ENCODE measurements at places on chromosomes 11 and 22.
A peak's percentile ranks its signal among the peaks of the same experiment; 100 is the strongest.

- no peak for DNase-seq
Observed at GRCh38 chr11:115642660-115643059, 138.4 kb upstream of the CADM1 start.

GRCh38 chr11:84455691-84456090, 1169.5 kb upstream of the CCDC90B start:
- no peak for DNase-seq

DNA sequence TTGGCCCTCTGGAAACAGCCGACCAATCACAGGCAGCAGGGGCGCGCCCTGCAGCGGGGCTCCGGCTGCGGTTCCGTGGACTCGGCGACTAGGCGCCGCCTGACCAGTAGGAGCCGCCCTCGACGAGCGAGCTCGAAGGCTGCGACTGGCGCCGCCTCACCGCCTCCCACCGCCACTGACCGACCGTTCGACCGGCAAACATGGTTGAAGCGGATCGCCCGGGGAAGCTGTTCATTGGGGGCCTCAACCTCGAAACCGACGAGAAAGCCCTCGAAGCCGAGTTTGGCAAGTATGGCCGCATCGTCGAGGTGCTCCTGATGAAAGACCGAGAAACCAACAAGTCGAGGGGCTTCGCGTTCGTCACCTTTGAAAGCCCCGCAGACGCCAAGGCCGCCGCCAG, at the start of gene RBMXL2:
Gene RBMXL2, plus strand, starts transcription at position 78 of the 400 bp plus-strand sequence. Its CDS starts 123 bp downstream, at position 201.
- DNase-seq: no peak

GRCh38 chr22:49569286-49570031, 258.2 kb downstream of the BRD1 start:
- no peak for DNase-seq

DNA sequence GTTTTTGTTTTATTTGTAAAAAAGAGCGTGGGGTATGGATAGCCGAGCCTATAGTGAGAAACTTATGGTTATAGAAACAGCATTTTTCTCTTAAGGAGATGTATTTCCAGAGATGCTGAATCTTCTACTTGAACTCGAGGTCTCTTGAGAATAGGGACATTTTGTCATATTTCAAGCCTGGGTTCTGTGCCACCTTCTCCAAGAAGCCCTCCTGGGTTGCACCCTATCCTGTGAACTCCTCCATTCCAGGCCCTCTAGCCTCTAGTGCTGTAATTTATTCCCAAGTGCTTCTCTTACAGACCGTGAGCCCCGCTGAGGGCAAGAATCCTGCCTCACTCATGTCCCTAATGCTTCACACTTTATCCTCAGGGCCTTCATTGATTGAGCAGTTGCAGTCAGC, 108.6 kb downstream of the KIAA1671 start:
- no peak for DNase-seq

DNA sequence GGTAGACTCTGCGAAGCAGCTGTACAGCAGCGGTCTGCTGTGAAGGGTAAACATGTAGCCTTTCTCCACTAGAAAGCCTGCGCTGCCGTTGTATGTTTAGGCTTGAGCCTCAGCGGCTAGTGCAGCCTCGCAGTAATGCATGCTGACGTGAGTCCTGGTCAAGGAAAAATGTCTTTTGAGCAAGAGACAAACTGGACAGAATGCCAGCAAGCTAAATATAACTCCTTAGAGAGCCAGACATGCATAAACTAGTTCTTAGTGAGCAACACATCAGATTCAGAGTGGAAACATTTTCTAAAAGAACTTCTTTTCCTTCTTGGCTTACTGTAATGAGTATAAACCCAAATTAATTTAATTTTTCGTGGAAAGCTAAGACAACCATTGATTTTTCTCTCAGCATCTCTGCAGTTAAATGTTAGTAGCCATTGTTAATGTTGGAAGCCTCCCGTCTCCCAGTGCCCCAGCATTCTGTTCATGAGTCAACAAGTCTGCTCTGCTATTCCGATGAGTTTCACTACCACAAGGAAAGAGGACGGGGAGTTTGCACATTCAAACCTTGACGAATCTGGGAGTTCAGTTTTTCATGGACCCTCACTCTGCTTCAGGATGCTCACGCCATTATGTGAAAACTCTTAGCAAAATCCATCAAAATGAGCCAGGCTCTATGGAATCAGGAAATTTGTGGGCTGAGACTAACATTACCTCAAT, 51.4 kb downstream of the JAM3 start:
- no peak for DNase-seq

DNA sequence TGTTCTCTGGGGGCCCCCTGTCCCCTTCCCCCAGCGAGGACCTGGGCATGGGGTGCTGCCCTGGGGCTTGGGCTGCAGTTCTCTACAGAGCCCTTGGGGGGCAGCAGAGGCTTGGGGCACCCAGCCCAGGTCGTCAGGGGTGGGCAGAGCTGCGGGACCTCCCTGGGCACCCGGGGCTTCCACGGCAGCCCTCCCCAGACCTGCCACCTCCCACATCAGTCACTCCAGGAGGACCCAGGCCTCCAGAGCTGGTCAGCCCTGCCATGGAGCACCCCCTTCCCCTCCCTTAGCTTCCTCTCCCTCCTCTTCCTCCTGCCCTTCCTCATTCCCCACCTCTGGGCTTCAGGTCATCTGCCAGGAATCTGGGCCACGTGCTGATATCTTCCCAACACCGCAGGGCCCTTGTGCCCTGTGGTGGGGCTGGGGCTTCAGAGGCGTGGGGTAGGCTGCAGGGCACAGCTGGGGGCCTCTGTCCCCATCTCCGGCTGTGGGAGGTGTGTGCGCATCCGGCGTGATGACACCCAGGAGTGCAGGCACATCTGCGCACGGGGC, 5.8 kb downstream of the TSPAN4 start:
- no peak for DNase-seq

GRCh38 chr11:19714022-19714386, 1.4 kb downstream of the NAV2 start:
- DNase-seq: no peak

GRCh38 chr11:65014726-65015227, 817 bp downstream of the ARL2 start:
- no peak for DNase-seq

- DNase-seq: no peak
Observed at GRCh38 chr22:38069372-38070249, 12.4 kb downstream of the PICK1 start.

- no peak for DNase-seq
Observed at GRCh38 chr11:1121813-1122663, 35.7 kb upstream of the MUC5AC start.

GRCh38 chr11:125569915-125570621, 791 bp downstream of the EI24 start:
- DNase-seq: no peak

- DNase-seq: no peak
Observed at GRCh38 chr11:111570796-111571195, 30.3 kb downstream of the LAYN start.

DNA sequence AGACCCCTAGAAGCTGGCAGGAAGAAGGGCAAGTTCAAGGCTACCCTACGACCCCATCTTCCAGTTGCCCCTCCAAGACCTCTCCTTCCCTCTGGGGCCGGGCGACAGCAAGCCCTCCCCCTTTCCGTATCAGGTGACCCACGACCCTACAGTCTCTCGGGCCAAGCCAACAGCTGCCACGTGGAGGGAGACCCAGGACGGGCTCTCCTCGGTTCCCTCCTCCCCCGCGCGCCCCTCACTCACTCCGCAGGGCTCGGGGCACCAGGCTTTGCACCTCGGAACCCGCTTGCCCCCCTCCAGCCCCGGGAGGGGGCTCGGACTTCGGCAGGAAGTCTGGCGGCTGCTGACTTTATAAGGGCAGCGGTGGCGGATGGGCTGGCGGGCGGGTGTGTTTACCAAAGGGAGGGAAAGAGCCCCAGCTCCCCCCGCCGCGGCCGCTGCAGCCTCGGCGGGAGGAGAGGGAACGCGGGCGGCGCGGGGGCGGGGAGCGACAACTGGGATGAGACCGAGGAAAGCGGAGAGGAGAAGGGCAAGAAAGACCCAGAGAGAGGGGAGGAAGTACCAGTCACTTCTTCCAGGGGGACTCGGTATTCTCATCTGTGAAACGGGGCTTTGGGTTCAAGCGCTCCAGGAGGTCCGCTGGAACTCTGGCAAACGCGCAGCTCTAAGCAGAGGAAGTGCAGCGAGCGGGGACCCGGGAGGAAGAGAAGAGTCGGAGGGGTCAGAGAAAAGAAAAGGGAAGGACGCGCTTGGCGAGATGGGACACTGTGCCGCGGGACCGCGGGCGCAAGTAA, 767 bp downstream of the SLC43A1 start:
- DNase-seq: peak; percentile 51

DNA sequence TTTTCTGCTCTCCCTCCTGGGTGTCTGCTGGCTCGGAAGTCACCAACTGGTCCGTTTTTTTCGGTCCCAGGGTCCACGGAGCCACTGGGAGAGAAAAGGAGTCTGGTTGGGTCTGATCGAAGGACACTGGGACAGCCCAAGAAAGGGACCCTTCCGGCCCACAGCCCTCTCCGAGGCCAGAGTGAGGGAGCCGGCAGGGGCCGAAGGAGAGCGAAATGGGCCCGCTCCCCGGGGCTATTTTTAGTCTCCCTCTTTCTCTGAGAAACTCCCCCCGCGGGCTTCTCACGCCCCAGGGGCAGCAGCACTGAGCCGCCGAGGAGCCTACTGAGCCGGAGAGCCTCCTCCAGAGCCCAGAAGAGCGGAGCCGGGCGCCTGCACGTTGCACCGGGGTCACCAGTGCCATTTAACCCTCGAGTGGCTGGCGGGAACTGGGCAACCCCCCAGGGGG, 1.9 kb downstream of the ESAM start:
- no peak for DNase-seq

- peak; percentile 60 for DNase-seq
Observed at GRCh38 chr22:50600538-50600937, at the start of gene MAPK8IP2. Gene MAPK8IP2, plus strand, starts transcription at chr22:50600793. Its CDS starts 26 bp downstream, at chr22:50600819.

DNA sequence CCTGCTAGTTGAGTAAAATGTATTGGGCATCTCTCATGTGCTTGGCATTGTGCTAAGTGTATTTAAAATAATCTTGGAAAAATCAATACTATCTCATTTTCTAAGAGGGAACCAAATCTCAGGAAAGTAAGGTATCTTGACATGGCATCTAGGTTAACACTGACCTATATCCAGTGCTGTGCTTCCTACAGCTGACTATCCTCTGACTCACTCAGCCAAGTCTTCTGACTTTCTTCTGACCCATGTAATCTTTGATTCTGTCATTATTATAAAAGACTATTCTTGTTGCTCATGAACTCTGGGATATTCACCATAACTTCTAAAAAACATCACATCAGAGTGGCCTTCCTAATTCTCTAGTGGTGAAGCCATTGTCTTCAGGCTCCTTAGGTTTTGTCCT, 304.1 kb upstream of the TENM4 start:
- DNase-seq: no peak

GRCh38 chr11:57287884-57288283, 36.9 kb downstream of the TNKS1BP1 start:
- DNase-seq: no peak

DNA sequence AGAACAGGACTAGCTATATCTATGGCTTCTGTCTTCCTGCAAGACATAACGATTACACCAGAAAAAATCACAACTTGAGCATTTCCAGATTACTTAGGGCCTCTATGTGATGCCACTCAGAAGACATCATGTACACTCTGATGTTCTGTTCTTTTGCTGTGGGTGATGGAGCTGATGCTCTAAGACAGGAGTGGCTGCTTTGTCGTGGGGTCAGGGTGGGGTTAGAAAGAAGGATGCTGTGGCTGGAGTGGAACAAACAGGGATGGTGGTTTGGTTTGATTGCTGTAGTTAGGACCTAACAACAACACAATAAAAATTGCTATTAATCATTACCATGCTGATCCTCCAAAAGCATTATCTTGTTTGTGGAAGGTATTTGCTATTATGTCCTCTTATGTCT, 120.3 kb upstream of the ARHGAP20 start:
- no peak for DNase-seq

GRCh38 chr11:85827748-85828639, 17.1 kb upstream of the SYTL2 start:
- DNase-seq: no peak

- no peak for DNase-seq
Observed at GRCh38 chr22:29348041-29348440, 32.5 kb upstream of the RASL10A start.

- no peak for DNase-seq
Observed at GRCh38 chr11:85526564-85526963, 100.6 kb downstream of the DLG2 start.

DNA sequence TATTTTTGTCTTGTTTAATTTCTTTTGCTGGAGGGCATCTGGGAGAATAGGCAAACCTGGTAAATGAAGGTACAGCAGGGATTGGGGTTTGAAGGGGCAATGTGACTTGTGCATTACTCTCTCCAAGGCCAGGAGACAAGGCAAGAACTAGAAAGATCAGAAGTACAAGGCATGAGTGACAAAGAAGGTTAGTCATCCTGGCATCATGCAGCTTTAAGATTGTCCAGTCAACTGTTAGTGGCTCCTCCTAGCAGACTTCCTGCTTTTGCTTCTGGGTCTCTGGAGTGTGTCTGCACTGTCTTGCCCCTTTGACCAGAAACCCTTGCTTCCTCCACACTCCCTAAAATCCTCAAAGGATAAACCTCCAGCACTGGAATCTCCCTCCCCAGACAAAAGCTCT, 27.2 kb upstream of the GLYATL1 start:
- no peak for DNase-seq

DNA sequence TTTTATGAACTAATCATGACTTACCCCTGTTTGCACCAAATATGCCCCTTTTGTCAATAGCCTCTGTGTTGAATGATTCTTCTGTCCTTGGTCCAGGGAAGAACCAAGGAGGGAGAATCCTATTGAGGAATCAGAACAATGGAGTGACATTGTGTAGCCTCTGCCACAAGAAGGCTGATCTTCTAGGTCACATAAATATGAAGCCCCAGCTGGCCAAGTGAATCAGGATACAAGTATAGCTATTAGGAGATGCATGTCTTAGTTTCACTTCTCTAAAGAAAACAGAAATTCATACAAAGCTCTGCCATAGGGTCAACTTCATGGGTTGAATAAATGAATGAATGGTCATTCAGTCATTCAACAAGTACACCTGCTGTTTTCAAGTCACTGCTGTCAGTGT, 118.2 kb upstream of the BLID start:
- DNase-seq: no peak
